AG10803 (cell line): ENCODE measurements at places on chromosomes 5 and 9.

DNA sequence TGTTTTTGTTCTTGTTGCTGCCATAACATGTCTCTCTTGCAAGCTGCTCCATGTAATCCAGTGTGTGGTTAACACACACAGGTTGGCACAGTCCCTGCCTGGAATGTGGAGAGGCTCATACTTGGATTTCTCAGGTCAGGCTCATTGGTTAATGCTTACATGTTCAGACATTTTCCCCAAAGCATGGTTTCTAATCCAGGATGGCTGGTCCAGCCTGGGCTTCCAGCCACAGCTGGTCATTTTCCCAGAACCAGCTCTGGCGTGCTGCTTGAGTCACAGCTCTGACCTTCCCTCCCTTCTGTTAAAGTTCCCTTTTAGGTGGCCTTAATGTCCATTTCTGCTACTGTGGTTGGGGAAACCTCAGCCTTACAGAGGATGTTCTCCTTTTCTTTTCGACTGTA, 294.3 kb downstream of the TAF11L14 start:
- DNase-seq = no peak

DNA sequence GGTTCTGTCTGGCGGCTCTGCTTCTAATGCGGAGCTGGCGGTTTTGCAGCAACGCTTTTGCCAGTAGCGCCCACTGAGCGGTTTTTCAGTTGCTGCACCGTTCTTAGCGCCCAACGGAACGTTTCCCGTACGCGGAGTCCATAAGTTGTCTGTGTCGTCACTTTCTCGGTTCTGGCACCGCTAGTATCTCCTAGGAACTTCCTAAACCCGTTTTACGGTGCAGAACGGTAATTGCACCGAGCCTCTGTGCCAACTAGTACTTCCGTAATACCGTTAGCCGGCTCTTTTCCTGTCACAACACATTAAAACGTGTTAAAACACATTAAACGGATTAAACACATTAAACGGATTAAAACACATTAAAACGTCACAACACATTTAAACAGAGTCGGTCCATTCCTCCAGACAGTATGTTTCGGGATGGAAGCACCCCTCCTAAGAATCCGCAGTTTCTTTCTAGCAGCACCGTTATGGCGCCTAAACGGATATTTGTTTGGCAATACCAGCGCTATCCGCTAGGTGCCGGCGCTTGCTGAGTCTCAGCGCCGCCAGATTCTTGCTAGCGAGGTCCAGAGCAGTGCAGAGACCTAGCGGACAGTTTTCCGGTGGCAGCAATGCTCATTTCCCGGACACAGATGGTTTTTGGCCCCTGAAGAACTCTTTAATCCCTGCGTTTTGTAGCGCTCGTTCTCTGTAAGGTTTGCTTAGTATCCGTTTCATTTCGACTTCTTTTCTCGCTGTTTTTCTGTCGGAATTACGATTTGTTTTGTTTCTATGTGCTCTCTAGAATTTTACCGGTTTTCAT, 45.4 kb downstream of the ANXA2R start:
- DNase-seq = peak; percentile 89

- peak; percentile 99 for DNase-seq
These were observed 78.1 kb upstream of the UBTD2 start for GRCh38 chr5:172361566-172362238.

GRCh38 chr5:74252044-74252443, 388.5 kb downstream of the ENC1 start:
- no peak for DNase-seq

DNA sequence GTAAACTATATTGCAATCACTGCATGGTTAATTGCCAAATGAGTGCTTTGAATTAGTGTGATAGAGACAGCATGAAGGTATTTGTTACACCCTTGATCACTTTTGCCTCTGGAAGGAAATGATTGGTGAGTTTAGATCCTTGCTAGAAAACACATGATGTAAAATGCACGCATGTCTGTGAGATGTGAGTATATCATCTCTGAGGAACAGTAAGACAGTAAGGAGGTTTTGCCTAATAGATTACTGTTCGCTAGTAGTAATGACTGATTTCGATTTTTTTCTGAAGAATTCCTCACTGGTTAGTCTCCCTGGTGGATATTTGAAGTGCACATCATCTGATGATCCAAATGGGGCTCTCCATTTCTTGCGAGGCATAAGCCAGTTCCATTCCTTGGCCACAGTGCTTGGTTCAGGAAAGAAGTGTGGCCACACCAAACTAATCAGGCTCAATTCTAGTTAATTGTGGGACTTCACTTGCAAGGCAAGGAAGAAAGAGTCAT, 156.4 kb upstream of the ADRA1B start:
- peak; percentile 62 for DNase-seq

DNA sequence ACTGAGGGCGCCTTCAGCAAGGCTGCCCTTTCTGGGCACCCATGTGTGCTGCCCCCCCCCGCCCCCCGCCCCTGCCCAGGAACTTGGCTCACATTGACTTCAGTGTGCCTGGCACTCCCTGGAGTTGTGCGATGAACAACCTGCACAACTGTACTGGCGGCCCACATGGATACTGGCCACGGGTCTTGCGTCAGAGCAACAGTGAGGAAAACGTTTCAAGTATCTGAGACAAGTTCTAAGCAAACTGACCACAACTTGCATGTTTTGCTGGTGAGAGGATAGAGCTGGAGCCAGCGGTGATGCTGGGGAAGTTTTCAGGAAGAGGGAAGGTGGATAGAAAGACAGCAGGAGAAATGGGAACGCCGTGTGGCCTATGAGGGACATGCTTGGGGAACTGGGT, 45.4 kb downstream of the HABP4 start:
- peak; percentile 93 for DNase-seq

- DNase-seq = no peak
These were observed 8.1 kb downstream of the LRRTM2 start for GRCh38 chr5:138867011-138867410.
